Activated naive CD4-positive, alpha-beta T cell treated with anti-CD3 and anti-CD28 coated beads, Interleukin-2, amount 50 U/mL, for 16 hours (primary cell): ENCODE measurements at places on chromosomes 7 and 10.
A peak's percentile ranks its signal among the peaks of the same experiment; 100 is the strongest.

DNA sequence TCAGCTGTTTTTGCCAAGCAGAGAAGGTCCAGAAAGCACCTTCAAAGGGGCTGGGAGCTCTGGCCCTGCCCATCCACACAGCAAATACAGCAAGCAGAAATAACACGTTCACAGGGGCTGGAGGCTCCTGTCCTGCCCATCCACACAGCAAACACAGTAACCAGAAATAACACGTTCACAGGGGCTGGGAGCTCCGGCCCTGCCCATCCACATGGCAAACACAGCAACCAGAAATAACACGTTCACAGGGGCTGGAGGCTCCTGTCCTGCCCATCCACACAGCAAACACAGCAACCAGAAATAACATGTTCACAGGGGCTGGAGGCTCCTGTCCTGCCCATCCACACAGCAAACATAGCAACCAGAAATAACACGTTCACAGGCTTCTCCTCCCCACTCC is 558.1 kb downstream of the PTPRN2 start:
- no peak for DNase-seq

DNA sequence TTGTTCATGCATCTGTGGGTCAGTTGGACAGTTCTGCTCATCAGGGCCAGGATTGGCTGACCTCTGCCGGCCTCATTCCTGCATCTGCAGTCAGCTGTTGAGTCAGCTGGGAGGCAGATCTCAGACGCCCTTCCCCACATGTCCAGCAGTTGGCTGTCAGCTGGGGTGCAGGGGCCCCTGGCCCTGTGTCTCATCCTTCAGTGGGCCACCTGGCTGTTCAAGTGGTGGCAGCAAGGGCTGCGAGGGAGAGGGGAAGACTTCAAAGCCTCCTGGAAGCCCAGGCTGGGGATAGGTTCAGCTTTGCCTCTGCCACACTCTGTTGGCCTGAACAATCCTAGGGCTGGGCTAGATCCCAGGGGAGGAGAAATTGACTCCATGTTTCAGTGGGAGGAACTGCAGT is 33.2 kb downstream of the TACR2 start:
- DNase-seq = no peak

DNA sequence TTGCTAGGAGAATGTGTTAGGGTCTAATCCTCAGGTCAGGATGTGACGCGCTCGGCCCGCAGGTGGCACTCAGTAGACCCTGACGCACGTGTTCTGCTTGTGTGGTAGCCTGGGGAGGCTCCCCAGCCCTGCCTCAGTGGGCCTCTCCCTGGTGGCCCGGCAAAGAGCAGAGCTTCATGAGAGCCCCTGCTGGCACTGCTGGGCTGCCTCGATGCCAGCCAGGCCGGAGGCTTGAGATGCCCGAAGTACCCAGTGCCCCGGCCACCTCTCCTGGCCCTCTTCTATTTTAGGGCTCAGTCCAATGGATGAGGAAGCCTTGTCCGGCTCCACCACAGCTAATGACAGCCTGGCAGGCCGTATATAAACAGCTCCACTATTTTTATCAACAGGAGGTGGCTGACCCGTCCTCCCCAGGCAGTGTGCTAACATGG is 42.0 kb downstream of the PRF1 start:
- no peak for DNase-seq

DNA sequence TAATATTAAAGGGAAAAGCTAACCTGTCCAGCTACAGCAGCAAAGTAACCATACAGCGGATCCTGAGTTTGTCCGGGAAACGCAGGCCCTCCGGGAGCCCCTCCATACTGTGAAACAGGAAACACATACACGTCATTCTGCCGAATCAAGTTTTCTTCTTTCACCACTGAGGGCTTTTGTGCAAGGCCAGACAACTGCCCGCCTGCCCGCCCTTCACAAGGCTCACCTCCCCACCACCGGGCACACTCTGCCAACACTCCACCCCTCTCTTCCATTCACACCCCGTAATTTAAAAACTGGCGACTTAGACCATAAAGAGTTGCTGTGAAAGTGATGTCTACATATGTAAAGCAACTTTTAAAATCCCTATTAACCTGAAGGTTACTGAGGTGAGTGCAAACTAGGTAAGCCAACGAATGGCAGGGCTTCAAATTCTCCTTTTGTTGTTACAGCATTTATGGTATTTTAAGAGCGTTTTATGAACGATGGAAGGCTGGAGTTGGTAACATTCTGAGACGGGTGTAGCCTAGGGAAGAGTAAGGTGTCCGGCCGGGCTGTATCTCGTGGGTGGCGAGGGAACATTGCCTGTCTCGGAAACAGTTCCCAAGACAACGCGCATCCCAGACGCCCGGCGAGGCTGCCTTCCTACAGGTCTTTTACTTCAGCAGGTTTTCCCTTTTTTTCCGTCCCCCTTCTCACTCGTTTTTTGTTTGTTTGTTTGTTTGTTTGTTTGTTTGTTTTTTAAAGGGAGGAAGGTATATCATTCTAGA is 817 bp downstream of the SRI start:
- no peak for DNase-seq

- no peak for DNase-seq
These were observed 42.1 kb downstream of the GSDME start for GRCh38 chr7:24715171-24715570.

GRCh38 chr10:26997610-26998009 is 102.7 kb downstream of the ANKRD26 start:
- no peak for DNase-seq

DNA sequence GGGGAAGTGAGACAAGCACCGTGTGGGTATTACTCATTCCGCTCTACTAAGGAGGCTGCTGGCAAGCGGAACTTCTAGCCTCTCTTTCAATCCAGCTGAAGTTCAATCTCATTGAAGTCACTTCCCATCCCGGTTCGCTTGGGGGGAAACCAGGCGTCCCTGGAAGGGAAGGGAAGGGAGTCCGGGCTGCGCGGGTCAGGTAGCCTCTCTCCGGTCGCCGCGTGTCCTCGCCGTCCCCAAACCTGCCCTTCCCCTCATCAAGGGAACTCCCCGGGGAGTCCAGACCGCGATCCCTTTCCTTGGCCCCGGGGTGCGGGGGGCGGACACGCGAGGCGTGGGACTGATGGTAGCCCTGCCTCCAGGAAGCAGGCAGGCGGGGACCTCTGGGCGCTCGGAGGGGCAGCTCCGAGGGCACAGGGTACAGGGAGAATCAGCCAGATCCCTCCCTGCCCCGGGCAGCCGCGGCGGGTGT is 598 bp upstream of the ZEB1 start:
- DNase-seq = peak; percentile 59

DNA sequence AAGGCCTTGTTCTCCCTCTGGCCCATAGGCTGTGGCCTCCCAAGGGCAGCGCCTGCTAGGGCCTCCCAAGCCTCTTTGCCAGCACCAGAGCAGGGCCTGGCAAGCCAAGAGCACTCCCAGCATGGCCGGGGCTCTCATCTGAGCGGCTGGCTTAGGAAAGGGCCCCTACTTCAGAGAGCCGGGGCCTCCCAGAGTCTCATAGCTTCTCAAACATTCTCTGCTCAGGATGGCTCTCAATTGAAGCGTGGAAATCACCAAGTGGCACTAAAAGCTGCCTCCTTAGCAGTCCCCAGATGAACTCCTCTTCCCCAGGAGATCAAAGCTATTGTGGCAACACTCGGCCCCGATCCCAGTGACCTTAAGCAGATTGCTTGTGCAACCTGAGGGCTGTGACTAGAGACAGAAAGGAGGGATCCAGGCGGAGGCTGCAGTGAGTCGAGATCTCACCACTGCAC is 69.4 kb downstream of the FAM53B start:
- no peak for DNase-seq

DNA sequence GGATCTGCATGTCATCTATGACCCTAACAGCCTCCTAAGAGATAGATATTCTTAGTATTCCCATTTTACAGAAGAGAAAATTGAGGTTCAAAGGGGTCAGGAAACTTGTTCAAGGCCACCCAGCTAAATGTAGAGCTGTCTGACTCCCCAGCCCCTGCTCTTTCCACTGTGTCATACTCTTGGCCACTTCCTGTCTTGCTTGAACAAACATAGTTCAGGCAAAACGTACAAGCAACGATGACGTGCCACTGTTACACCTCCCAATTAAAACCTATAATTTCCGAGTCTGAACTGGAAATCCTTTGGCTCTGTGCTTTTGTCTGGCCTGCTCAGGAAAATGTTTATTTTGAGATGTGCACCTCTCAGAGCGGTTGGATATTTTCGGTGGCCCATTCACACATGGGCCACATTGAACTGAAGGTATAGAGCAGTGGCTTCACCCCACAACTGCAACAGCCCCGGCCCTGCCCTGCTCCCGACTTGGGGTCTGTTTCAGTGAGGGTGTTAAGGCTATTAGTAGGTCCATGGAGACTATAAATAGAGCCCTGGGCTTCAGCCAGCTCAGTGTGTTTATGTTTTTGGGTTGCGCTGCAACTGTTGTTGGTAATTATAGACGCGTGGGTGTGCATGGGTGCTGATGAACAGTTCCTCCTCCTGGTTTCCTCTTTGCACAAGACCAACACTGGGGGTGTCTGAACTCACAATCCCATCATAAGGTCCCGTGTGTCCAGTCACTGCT is 172.3 kb upstream of the ADO start:
- no peak for DNase-seq

DNA sequence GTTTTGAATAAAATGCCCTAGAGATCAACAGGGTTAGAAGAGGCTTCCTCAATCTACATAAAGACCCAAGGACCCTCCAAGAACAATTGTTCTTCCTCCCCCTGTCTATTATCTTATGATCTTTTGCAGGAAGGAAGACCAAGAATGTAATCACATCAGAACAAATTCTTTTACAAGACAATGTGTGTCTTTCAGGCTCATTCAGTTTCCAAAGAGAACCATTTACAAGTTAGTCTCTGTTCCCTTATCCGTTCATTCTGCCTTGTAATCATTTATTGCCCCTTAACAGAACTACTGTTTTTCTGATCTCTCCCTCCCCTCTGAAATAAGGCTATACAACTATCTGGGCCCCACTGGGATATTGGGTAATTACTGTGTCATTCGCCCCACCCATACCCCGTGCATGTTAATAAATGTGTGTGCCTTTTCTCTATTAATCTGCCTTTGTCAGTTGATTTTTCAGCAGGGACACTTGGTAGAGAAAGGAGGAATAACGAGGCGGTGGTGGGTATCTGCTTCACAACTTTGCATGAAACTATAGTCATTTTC is 5.7 kb upstream of the MKRN1 start:
- DNase-seq = no peak

- no peak for DNase-seq
These were observed 994.1 kb downstream of the KCNMA1 start for GRCh38 chr10:76643511-76643911.

DNA sequence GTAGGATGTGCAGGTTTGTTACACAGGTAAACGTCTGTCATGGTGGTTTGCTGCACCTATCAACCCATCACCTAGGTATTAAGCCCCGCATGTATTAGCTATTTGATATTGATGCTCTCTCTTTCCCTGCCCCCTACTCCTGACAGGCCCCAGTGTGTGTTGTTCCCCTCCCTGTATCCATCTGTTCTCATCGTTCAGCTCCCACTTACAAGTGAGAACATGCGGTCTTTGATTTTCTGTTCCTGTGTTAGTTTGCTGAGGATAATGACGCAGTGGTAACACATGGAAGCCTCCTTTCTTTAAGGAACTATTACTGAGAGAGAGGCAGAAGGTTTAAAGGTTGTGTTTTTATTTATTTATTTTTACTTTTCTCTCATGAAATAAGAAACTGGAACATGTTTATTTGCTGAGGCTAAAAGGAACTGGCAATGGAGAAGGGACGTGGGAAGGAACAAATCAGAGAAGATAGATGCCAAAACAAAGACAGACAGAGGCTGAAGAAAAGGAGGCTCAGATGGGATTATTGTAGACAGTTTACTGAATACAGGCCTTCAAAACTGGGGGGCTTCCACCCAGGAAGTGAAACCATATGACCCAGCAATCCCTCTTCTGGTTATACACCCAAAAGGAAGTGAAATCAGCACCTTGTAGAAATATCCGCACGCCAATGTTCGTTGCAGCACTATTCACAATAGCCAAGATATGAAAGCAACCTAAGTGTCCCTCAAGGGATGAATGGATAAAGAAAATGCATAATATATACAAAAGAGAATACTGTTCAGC is 556.3 kb downstream of the GRM8 start:
- no peak for DNase-seq

GRCh38 chr10:105989995-105990394 is 1174.5 kb downstream of the SORCS1 start:
- DNase-seq = no peak

DNA sequence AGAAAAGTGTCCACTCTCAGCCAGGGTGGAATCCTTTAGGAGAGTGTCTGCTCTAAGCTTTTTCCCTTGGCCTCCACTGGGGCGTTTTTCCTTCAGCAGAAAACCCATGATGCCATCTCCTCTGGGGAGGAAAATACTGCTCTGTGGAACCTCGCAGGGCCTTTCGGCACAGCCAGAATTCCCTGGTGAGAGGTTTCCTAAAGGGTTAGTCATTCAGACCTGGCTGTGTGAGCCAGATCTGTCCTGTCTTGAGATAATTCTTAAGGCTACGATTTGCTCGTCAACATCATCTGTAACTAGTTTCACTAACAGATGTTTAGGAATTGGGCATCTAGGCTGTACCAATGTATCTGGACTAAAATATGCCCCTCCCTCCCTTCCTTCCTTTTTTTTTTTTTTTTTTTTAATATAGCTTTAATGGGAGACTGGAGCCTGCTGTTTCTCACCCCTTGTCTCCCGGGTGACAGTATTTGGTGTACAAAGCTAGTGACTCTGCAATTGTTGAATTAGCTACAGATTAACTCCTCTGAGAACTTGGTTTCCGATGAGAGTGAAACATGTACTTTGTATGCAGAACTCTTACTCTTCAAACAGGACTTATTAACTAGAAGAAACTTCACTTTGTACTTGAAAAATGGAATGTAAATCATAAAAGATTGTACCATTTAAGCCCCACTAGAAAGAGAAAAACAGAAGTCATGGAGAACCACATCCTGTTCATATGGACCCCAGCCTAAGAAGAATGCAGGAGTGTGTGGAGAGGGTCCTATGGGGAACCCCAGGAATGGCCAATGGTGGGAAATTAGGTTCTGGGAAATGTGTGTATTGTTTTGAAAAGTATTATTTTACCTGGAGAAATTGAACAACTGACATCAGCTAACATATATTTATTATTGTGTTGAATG is 230.9 kb downstream of the CAMK1D start:
- no peak for DNase-seq

GRCh38 chr10:95560278-95561176 is 644 bp downstream of the SORBS1 start:
- DNase-seq = peak; percentile 42

- DNase-seq = no peak
These were observed 81.7 kb downstream of the NKX6-2 start for GRCh38 chr10:132704008-132704814.

- no peak for DNase-seq
These were observed 61.6 kb downstream of the MICALL2 start for GRCh38 chr7:1397491-1398327.

DNA sequence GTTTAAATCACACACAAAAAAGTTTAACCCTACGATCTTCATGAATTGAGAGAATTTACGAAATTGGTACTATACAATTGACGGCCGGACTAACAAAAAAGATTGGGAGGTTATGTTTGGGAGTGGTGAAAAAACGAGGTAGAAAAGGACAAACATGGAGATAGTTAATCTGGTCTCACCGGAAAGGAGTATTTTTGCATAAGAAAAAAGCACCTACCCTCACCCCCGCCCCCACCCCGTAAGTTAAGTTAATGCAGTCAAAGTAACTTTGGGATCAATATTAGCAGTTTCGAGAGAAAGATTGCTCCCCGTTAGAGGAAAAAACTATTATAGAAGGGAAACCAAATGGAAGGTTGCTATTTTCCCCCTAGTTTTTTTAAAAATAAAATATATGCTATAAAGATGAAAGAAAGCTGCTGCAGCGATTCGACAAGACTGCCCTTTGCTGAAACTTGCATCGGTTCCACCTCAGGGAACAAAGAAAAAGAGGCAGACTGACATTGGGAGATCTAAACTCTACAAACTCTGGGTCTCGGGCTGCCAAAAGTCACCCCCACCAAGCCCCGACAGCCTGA is 3.5 kb downstream of the SP8 start:
- DNase-seq = no peak
